Central memory CD4-positive, alpha-beta T cell (primary cell): ENCODE measurements at places on chromosomes 1 and 21.

GRCh38 chr1:197469620-197470210 lies 201.7 kb downstream of the CRB1 start:
- DNase-seq, result no peak

DNA sequence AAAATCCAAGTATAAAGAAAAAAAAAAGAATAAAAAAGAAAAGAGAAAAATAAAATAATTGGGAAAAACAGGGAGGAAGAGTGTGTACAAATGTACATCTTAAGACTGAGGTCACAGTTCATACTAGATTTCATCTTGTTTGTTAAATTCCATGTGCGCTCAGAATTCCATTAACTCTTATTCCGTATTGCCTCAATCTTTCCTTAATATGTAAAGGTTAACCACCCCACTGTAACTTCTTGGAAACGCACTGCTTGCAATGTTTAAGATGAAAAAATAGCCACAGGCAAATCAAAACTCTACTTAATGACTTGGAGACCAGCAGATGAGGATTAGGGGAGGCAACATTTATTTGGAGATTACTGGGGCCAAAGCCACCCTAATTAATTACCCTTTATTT lies 23.9 kb upstream of the KCNE1 start:
- no peak for DNase-seq

GRCh38 chr1:247482747-247483146 lies 24.8 kb upstream of the OR2B11 start:
- DNase-seq, result no peak

DNA sequence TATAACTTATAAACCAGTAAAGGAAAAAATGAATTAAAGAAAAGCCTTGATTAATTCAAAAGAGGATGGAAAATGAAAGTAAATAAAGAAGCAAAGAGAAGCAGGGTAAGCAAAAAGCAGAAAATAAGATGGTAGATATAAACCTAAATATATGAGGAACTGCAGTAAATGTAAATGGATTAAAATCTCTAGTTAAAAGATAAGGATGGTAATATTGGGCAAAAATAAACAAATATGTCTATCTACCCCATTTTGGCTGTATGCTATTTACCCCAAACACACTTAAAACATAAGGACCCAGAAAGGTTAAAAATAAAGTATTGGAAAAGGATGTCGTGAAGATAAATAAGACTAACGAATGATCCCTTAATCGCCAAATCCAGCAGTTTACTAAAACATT lies 161.9 kb downstream of the FOXD2 start:
- no peak for DNase-seq

DNA sequence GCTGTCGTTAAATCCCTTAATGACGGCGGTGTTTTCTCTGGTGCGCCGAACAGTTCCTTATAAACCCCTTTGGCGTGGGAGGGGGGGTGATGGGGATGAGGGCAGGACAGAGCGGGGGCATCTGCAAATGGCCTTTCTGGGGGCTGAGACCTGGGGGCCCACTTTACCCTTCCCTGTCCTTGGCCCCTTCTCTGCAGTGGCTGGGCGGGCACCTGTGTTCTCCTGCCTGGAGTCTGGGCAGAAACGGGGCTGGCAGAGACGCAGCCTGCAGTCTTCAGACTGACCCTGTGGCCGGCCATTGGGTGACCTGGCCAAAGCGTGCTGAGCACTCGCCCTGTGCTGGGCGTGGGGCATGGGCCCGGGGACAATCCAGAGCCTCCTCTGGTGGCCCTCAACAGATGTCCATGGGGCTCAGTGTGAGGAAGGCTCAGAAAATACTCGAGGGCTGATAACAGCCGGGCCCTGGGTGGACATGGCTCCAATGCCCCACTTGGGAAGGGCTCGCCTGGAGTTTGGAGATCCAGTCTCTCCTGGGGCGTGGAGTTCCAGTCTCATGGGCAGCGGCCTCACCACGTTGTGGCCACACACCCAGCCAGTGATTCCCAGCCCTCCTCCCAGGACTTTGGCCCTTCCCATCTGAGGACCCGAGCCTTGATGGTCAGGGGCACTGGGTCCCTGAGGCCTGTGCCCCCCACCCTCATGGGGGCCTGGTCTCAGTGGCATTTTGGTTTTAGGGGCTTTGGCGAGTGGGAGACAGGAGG lies 50.8 kb upstream of the ACTRT2 start:
- no peak for DNase-seq

DNA sequence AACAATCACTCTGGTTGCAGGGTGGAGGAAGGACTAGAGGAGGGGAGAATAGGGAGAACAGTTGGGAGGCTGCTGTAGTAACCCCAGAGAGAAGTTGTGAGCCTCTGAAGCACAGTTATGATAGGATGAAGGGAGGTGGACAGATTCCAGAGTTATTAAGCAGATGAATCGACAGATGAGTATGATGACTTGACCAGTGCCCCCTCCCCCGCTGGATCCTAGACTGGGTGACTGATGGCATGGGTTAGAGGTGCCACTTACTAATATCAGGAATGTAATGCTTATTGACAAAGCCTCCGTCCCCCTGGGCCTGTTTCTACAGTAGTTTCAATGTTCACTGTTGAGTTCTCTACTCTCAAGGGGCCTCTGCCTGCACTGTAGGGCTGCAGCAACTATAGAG lies 14.0 kb upstream of the TIPRL start:
- no peak for DNase-seq

DNA sequence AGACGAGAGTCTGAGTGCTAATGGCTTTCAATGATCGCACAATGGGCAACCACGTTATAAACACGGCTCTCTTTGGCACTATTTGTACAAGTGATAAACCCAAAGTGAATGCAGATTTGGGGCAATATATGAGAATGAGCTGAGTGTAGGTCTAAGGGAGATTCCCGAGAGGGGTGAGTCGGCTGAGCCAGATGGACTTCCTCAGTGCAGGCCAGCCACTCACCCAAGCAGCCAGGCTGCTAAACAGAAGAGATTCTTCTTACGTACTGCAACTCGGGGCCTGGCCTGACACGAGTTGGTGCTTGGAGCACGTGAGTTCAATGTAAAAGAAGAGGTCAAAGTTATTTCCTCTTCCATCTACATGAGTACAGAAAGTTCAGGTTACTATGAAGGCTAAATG lies 6.2 kb upstream of the MIXL1 start:
- DNase-seq, result no peak

GRCh38 chr21:25342816-25343215 lies 264.5 kb downstream of the MRPL39 start:
- no peak for DNase-seq

- DNase-seq, result no peak
Observed at GRCh38 chr1:8685463-8685862, 132.0 kb downstream of the RERE start.

DNA sequence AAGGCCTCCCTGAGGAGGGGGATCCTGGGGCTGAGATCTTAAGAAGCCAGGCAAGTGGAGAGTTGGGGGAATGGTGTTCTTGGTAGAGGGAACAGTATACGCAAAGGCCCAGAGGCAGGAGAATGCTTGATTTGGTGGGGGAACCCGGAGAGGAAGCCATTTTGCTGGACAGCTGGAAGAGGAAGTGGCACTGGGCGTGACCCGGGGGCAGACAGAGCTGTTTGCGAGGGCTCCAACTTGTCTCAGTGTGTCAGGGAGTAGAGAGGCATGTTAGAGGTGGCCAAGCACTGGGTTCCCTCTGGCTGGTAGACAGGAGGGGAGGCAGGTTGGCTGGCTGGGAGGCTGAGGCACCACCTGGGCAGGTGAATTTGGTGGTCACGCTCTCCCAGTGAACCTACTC lies 96.3 kb upstream of the ACTL8 start:
- no peak for DNase-seq

DNA sequence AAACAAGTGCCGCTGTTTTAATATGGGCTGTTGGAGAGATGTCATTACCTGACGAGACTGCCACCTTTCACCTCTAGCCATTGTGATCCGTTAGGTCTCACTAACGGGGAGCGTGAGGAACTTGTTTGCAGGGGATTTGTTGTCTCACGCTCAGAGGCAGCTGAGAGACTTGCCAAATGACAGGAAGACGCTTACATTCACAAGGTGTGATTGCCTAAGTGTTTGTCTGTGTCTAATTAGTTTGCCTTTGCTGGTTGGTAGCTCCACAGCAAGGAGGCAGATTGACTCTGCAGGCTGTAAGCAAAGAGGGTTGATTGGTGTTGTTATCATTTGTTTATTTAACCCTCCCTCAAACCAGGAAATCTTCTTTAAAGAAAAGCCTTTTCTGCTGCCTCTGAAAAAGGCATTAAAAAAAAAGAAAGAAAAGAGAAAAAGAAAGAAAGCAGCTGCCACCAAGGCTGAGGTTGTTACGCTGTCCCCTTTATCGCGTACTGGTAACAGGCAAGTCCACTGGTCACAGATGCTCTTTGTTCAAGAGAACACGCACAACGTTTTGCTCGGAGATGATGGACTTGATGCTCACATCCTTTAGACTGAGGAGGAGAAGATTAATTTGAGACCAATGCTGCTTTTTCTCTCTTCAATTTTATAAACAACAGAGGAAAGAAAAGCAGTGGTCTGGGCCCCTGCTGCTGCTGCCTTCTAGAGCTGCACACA lies 203.9 kb downstream of the ZNF326 start:
- no peak for DNase-seq

DNA sequence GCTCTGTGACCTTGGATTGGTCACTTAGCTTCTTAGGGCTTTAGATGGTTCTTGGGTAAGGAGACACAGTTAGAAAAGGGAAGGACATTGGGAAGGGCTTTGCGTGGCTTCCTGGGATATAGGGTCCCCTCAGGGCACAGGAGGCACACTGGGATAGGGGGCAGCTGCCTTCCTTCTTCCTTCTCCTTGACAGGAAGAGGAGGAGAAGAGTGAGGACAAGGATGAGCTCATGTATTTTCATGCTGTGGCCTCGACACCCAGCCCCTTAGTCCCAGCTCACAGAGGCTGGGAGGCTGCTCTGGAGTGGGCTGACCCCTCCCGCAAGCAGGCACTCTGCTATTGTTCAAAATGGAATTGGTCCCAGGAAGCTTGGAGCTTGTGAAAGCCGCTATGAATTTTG lies 45.7 kb upstream of the POU3F1 start:
- no peak for DNase-seq

GRCh38 chr21:45322960-45323461 lies 35.3 kb upstream of the POFUT2 start:
- no peak for DNase-seq

GRCh38 chr1:48089356-48089891 lies 92.2 kb upstream of the TRABD2B start:
- DNase-seq, result no peak

DNA sequence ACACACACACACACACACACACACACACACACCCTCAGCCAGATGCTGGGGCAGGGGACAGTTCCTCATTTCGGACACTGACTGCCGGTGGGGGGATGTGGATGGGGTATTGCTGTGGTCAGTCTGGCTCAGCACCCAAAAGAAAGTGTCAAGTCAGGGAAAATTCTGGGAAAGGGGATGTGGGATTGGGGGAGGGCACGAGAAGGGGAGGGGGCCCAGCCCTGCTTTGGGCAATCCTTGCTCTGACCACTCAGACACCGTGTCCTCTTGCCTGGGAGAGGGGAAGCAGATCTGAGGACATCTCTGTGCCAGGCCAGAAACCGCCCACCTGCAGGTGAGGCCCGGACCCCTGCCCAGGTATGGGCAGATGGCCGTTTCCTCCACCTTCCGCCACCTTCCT lies at the start of gene C1QC:
C1QC (plus strand) TSS at position 253 of the 400 bp plus-strand sequence. CDS start 391 bp downstream, outside the sequence.
- DNase-seq, result no peak

GRCh38 chr1:62046927-62047326 lies 147.7 kb upstream of the L1TD1 start:
- no peak for DNase-seq

- no peak for DNase-seq
Observed at GRCh38 chr1:57167997-57168396, 202.2 kb upstream of the C8B start.

GRCh38 chr1:14937288-14937949 lies 216.1 kb upstream of the TMEM51 start:
- DNase-seq, result no peak

- no peak for DNase-seq
Observed at GRCh38 chr1:40047276-40047675, 6.7 kb downstream of the CAP1 start.

DNA sequence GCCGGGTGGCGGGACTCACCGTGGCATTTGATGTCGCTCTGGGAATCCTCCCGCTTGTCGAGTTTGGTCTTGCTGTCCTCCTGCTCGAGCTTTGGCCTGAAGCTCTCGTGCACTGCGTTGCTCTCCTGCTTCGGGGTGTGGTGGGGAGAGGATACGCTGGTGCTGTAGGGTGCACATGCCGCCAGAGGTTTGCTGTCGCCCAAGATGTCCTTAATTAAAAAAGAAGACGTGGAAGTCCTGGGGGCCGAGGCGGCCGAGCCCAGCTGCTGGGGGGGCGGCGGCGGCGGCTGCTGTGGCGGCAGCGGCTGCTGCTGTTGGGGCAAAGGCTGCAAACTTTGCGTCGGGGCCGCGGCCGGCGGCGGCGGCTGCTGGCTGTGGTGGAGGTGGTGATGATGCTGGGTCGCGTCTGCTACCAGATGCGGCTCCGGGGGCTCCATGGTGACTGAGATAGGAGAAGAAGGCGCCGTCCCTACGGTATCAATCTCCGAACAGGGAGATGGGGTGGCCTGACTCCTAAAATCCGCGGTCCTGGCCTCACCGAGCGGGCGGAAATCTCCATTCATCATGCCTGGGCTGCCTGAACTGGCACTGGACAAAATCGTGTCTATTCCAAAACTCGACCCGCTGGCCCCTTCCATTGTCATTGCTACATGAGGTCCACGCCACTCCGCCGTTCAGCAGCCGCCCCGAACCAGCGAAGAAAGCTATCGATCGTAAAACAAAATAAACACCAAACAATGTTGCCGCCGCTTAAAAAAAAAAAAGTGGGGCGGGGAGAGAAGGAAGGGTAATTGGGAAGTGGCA lies at the start of gene BARHL2:
BARHL2 (minus strand) TSS at position 751 of the 804 bp plus-strand sequence; CDS start at position 644, 107 bp downstream.
- no peak for DNase-seq

DNA sequence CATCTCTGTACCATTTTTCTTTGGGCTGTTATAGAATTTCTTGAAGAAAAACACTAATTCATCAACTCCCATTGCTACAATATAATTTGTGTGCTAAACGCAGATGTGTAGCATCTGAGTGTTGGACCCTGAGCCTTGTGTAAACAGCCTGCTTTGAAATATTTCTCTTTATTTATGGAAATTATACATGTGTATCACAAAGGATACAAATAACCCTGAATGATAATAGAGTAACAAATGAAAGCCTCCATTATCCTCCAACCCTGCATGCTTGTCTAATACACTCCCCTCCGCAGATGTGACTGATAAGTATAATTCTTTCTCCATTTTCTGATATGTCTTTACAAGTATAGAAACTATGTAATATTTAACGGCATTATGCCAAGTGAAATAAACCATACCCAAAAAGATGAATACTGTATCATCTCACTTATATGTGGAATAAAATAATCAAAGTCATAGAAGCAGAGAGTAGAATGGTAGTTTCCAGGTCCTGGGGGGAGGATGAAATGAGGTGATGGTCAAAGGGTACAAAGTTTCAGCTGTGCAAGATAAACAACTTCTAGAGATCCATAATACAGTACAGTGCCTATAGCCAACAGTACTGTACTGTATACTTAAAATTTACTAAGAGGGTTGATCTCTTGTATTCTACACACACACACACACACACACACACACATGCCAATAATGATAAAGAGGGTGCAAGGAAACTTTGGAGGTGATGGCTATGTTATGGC lies 2.8 kb upstream of the ADAM30 start:
- DNase-seq, result no peak
